ENCODE measurements at places on chromosomes 12 and 14.
A peak's percentile ranks its signal among the peaks of the same experiment; 100 is the strongest.

- peak overlapping the region; percentile 73 for H3K4me3 ChIP-seq
- peaks cover 12% of the 10 kb centered on the region for H3K4me1 ChIP-seq
Measured at GRCh38 chr14:70808416-70809224, 693 bp downstream of the MAP3K9 start.

DNA sequence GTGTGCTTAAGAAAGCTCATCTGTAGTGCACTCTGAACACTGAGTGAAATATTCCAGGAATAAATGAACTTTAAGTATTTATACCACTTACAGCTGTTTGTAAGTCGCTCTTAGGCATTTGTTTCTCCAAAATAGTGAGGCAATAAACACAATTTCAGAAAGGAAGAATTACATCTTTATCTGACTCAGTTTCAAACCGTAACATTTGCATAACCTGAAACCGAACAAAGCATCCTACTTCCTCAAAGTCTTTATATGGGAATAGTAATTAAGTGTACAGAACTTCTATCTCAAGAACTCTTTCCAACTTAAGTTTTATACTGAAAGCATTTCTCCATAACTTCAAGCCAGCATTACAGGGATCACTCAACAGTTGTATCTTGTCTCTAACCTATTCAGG is 58.4 kb downstream of the SOX5 start:
- H3K27me3 ChIP-seq = no peaks in the 10 kb centered on the region
- no peaks in the 10 kb centered on the region for H3K36me3 ChIP-seq
- H3K27ac ChIP-seq = no peak overlapping the region

DNA sequence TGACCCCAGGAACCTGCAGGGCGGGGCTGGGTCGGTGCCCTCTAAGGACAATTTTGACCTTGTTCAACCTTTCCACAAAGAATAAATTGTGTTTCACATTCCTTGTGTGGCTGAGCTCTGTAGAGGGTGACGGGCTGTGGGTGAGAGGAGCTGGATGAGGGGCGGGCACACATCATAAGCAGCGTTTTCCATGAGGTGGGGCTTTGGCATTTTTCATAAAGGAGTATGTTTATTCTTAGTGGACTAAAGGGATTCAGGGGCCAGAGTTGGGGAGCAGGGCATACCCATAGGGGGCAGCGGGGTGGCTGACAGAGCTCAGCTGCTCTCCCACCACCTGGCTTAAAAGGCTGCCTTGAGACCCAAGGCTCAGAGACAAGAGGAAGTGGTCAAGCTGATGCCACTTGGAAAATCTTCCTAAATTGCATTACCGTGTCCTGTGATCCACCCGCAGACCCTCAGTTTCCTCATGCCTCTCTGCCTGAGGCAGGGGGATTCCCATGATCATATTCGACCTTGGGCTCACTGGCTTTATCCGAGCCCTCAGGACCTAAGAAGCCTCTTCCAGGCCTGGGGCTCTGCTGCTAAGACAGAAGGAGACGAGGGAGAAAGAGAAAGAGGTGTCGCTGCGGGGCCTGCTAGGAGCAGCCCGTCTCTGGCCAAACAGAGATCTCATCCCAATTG is 11.4 kb downstream of the MMP14 start:
- H3K27ac ChIP-seq = no peak overlapping the region
- peaks cover 86% of the 10 kb centered on the region for H3K27me3 ChIP-seq
- no peak for DNase-seq
- H3K4me3 ChIP-seq = no peak overlapping the region
- no peaks in the 10 kb centered on the region for H3K36me3 ChIP-seq
- H3K4me1 ChIP-seq = peaks cover 10% of the 10 kb centered on the region

- peaks cover 21% of the 10 kb centered on the region for H3K36me3 ChIP-seq
- no peak overlapping the region for H3K27ac ChIP-seq
- DNase-seq = no peak
- H3K4me3 ChIP-seq = no peak overlapping the region
- no peaks in the 10 kb centered on the region for H3K27me3 ChIP-seq
Measured at GRCh38 chr14:34966413-34966812, 16.4 kb upstream of the SRP54 start.

DNA sequence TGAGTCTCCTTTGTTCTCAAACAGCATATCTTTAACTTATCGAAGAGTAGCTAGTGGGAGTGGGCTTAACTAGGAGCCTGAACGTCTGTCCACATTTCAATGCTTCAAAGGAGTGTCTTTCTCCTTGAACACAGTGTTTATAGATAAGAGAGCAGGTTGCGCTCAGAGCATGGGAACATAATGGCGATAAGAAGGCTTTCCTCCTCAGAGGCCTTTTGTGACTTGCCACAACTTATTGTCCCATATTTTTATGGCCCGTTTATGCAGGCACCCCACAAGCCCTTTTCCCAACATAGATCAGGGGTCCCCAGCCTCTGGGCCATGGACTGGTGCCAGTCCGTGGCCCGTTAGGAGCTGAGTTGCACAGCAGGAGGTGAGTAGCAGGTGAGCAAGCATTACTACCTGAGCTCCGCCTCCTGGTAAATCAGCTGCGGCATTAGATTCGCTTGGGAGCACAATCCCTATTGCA is 2.6 kb upstream of the DDX47 start:
- DNase-seq = no peak
- H3K27me3 ChIP-seq = no peaks in the 10 kb centered on the region
- no peak overlapping the region for H3K4me3 ChIP-seq
- peaks cover 21% of the 10 kb centered on the region for H3K36me3 ChIP-seq
- peaks cover 85% of the 10 kb centered on the region for H3K4me1 ChIP-seq

DNA sequence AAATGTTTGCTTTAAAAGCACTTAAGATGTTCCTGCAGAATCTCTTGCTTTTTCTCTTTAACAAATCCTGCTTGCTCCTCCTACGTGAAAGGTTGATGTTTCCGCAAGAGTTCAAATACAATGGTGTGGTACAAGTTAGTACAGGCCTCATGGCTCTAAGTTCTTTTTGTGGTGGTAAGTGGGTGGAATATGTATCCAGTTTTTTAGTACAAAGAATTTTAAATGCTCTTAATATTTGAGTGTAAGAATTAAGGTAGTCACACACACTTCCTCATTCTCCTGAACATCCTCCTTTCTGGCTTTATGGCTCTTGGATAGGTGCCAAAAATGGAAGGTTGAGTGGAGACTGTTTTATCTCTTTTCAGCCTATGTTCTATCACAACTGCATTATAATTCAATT is 1.8 kb downstream of the OTOGL start:
- no peaks in the 10 kb centered on the region for H3K4me1 ChIP-seq
- no peak overlapping the region for H3K4me3 ChIP-seq
- H3K27ac ChIP-seq = no peak overlapping the region
- no peaks in the 10 kb centered on the region for H3K27me3 ChIP-seq

DNA sequence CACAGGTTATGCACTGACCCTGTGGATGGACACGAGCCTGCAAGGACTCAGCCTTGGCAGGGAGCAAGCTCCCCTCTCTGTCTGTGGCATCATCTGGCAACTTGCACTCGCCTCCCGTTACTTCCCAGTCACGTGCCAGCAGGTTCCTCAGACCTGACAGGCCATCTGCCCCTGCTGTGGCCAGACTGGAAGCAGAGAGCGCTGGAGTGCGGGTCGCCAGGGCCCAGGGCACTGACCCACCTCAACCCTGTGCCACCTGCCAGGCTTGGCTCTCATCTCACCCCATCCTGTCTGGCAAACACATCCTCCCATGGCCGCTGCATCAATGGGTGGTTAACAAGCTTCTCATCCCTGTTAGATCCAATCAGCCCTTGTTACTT is 28.4 kb downstream of the SLC6A12 start:
- DNase-seq = no peak
- no peak overlapping the region for H3K4me3 ChIP-seq
- peaks cover 40% of the 10 kb centered on the region for H3K27me3 ChIP-seq

- no peak overlapping the region for H3K4me3 ChIP-seq
- peaks cover 2% of the 10 kb centered on the region for H3K4me1 ChIP-seq
- H3K27ac ChIP-seq = no peak overlapping the region
- H3K27me3 ChIP-seq = no peaks in the 10 kb centered on the region
Measured at GRCh38 chr14:65062096-65063075, 39.9 kb downstream of the MAX start.

GRCh38 chr12:113591480-113591974 is 119.9 kb upstream of the LHX5 start:
- no peaks in the 10 kb centered on the region for H3K36me3 ChIP-seq
- H3K4me1 ChIP-seq = peaks cover 3% of the 10 kb centered on the region
- DNase-seq = peak; percentile 36

GRCh38 chr14:104964546-104964945 is 13.6 kb downstream of the AHNAK2 start:
- no peaks in the 10 kb centered on the region for H3K36me3 ChIP-seq
- H3K27ac ChIP-seq = no peak overlapping the region
- no peak overlapping the region for H3K4me3 ChIP-seq
- H3K27me3 ChIP-seq = peaks cover 53% of the 10 kb centered on the region

- H3K4me3 ChIP-seq = peak overlapping the region; percentile 99
- H3K27me3 ChIP-seq = no peaks in the 10 kb centered on the region
- H3K27ac ChIP-seq = peak overlapping the region; percentile 85
- DNase-seq = no peak
- peaks cover 81% of the 10 kb centered on the region for H3K4me1 ChIP-seq
Measured at GRCh38 chr12:53217931-53218307, 10.9 kb upstream of the ITGB7 start.

DNA sequence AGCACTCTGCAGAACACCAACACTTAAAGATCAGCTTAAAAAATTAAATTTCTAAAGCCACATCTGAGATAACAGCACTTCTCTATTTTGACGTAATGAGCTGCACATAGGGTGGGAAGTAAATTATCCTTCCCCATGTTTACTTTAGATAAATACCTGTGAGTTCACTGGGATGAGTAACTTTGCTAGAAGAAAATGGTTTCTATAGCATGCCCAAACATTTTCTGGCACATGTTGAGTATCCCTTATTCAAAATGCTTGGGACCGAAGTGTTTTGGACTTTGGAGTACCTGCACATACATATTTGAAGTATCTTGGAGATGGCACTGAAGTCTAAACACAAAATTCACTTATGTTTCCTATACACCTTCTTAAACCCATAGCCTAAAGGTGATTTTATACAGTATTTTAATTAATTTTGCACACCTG is 6.6 kb downstream of the SLC38A2 start:
- H3K4me3 ChIP-seq = no peak overlapping the region
- no peak for DNase-seq
- peaks cover 87% of the 10 kb centered on the region for H3K4me1 ChIP-seq
- H3K27me3 ChIP-seq = peaks cover 1% of the 10 kb centered on the region

- H3K36me3 ChIP-seq = peaks cover 8% of the 10 kb centered on the region
- no peak overlapping the region for H3K4me3 ChIP-seq
- no peaks in the 10 kb centered on the region for H3K27me3 ChIP-seq
- no peak overlapping the region for H3K27ac ChIP-seq
Measured at GRCh38 chr12:121017966-121018491, 1.7 kb upstream of the C12orf43 start.

DNA sequence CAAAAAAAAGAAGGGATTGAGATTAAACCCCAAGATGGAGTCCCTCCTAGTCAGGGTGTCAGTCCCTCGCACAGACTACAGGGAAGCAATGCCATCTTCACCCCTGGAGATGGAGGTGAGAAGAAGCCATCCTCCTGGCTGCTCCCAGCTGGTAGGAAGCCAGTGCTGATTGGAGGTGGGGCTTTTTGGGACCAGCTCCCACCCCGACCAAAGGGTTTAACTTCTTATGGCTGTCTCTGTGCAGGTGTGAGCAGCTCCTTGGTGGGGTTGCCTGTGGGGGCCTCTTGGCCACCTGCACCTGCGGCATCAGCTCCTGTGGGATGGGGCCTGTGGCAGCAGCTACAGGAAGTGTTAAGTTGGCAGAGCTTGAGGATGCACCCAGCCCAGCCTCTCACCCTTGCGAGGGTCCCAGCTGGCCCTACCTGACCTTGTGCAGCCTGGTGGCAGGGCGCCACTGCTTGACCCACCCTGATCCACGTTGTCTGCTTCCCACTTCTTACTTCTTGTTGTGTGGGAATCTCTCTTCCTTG is 3.8 kb upstream of the KRT86 start:
- peak; percentile 8 for DNase-seq
- H3K27ac ChIP-seq = no peak overlapping the region
- peaks cover 2% of the 10 kb centered on the region for H3K4me1 ChIP-seq
- peaks cover 51% of the 10 kb centered on the region for H3K27me3 ChIP-seq
- no peak overlapping the region for H3K4me3 ChIP-seq
- H3K36me3 ChIP-seq = no peaks in the 10 kb centered on the region

- no peaks in the 10 kb centered on the region for H3K27me3 ChIP-seq
- H3K27ac ChIP-seq = no peak overlapping the region
- peaks cover 9% of the 10 kb centered on the region for H3K36me3 ChIP-seq
- H3K4me3 ChIP-seq = no peak overlapping the region
- no peak for DNase-seq
Measured at GRCh38 chr12:124002021-124002644, 29.1 kb downstream of the ZNF664 start.

- no peaks in the 10 kb centered on the region for H3K36me3 ChIP-seq
- DNase-seq = no peak
- no peak overlapping the region for H3K4me3 ChIP-seq
- H3K27ac ChIP-seq = no peak overlapping the region
Measured at GRCh38 chr12:98418357-98419075, 96.9 kb upstream of the TMPO start.

- no peaks in the 10 kb centered on the region for H3K4me1 ChIP-seq
- H3K27me3 ChIP-seq = no peaks in the 10 kb centered on the region
Measured at GRCh38 chr14:43408472-43408871, 1098.6 kb downstream of the FSCB start.
